Kasumi-1 (cell line): ENCODE measurements at places on chromosomes 13 and 19.

GRCh38 chr13:51148952-51149573 is 38.0 kb upstream of the C13orf42 start:
- DNase-seq, result peak; percentile 44

DNA sequence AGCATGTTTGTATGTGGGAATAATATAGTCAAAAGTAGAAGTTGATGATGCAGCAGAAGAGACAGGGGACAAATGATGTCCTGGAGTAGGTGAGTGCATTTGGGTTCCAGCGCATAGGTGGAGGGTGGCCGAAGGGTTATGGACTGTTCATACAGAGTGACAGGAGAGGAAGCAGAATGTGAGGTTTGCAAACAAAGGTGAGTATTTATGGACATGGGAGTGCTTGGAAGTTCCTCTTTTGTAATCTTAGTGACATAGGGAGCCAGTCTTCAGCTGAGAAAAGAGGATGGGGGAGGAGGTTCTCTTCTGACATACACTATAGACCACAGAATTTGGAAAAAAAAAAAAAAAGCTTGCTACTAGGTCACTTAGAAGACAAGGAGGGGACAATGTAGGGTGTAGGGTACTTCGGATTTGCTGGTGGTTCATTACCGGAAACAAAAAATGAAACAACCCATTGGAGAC is 331.6 kb downstream of the DLEU7 start:
- peak; percentile 90 for DNase-seq

DNA sequence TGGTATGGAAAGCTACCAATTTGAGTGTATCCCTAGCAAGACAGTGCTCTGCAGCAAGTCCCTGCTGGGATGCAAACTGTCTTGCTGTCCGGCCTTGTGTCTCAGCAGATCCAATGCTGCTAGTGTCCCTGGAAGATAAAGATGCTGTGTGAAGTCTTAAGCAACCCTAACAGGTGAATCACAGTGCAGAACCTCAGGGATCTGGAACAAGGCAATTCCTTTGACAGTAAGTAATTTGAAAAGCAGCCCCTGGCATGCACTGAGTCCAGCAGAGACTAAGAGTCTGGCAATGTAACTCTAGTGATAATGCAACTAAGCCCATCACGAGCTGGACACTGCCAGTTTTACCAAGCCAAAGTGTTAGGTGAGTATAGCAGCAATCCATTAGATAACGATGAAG is 1.7 kb upstream of the UCHL3 start:
- no peak for DNase-seq

DNA sequence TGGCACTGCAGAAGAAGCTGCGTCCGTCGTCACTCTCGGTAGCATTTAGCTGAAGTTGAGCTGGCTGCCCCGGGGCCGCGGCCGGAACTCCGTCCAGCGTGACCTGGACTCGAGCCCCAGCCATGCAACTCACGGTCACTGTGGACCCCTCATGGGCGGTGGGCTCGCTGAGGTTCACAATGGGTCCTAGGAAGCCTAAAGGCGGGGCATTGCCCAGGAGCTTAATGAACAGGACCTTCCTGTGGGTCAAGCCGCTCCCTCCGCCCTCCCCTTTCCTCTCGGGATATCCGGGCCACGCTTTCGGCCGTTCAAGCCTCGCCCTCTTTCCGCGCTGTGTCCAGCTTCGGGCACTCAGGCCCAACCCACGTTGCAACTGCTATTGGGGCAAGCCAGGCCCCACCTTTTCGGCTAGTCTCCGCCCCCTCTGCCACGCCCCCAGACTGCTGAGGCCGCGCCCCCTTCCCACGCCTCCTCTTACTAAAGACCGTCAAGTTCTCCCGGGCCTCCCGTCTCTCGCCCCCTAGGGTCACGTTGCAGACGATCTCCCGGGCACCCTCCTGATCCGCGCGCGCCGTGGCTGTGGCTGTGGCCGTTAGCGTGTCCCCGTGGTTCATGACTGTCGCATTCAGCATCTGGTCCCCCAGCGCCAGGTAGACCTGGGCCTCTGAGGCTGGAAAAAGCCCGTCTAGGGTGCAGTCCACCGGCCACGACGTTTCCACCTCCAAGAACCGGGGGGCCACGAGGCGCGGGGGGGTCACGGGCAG is 1.4 kb upstream of the RAVER1 start:
- peak; percentile 11 for DNase-seq

DNA sequence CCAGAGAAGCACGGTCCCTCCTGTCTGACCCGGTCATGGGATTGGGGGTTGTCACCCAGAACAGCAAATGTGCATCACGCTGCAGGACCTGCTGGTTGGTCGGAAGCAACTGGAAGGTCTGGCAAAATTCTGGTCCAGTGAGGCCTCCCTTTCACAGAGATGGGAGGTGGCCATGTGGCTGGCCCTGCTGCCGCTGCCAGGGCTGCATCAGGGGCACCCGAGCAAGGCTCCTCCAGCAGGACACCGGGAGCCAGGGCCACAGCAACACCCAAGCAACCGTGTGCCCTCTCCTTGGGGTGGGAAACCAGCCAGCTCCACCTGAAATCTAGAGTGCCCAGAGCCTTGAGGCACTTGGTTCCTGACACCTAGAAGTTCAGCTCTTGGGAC is 11.5 kb upstream of the GAS6 start:
- no peak for DNase-seq

DNA sequence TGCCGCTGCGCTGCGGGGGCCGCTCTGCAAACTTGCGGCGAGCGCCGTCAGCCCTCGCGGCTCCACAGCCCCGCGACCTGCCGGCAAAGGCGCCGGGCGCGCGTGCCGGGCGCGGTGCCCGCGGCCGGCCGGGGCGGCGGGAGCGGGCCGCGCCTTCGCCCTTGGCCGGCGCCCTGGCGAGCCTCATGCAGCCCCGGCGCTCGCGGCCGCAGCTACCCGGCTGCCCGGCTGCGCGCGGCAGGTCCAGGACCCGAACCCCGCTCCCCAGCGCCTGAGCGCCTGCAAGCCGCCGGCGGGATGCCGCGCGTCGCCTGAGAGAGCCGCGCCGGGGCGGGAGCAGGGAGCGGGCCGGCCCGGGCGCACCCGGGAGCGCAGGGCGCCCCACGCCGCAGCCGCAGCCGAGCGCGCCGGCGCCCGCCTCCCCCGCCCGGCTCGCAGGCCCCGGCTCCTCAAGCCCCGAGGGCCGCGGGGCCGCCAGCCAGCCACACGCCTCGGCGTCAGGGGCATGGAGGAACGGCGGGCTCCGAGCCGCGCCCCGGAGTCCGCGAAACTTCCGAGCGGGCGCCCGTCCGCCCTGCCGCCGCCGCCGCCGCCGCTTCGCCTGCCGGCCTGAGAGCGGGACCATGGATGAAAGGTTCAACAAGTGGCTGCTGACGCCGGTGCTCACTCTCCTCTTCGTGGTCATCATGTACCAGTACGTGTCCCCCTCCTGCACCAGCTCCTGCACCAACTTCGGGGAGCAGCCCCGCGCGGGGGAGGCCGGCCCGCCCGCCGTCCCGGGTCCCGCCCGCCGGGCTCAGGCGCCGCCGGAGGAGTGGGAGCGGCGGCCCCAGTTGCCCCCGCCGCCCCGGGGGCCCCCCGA is 564 bp downstream of the HS6ST3 start:
- DNase-seq, result no peak

GRCh38 chr13:30388406-30389283 is 33.6 kb upstream of the UBE2L5 start:
- DNase-seq, result no peak

- DNase-seq, result no peak
Measured at GRCh38 chr13:69809152-69809551, 298.5 kb upstream of the ATXN8OS start.

DNA sequence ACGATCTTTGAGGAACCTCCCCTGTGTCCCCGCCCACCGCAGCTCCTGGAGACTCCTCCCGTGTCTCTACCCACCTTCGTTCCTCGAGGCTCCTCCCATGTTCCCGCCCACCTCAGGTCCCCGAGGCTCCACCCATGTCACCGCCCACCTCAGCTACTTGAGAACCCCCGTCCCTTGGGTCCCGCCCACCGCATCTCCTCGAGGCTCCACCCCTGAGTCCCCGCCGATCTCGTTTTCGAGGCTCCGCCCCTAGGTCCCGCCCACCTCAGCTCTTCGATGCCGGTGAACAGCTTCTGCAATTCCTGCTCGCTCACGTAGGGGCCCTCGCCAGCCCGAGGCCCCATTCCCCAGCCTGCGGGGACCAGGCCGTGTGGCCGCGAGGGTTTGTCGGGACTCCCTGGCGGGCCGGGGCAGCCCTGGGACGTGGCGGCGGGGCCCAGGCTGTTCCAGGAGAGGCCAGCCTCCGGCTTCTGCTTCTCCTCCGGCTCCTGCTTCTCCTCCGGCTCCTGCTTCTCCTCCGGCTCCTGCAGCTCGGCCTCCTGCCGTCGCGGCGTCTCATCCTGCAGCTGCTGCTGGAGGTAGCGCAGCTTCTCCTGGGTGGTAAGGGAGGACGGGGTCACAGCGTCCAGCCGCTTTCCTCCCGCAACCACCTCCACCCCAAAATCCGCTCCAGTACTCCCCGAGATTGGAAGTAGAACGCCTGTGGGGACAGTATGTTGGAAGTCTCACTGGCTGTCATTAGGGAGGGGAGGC is 16.7 kb downstream of the TSKS start:
- DNase-seq, result no peak

GRCh38 chr19:19145281-19145680 is 7.0 kb upstream of the TMEM161A start:
- DNase-seq, result no peak

GRCh38 chr13:59730026-59730425 is 433.7 kb downstream of the DIAPH3 start:
- DNase-seq, result no peak

- DNase-seq, result no peak
Measured at GRCh38 chr19:45161738-45162607, 1.2 kb upstream of the NKPD1 start.

GRCh38 chr13:32473650-32474049 is 45.7 kb upstream of the N4BP2L1 start:
- DNase-seq, result no peak

GRCh38 chr19:41528106-41528505 is 47.9 kb upstream of the CEACAM21 start:
- DNase-seq, result peak; percentile 60

DNA sequence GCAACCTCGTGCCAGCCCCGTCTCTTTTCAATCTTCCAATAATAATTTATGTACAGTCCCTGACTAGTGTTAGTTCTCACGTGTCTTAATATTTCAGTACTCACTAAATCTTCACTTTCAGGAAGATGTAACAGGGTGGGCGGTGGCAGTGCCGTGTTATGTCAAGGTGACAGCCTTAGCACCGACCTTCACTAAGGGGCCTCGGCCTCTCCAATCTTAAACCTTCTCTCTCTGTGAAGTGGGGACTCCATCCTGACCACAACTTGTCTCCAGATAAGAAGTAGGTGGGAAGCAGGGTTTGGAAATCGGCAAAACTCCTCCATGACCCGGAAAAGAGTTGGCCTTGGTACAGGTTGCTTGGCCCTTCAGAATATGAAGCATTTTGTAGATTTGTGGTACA is 1.8 kb downstream of the RPS19 start:
- DNase-seq, result no peak

DNA sequence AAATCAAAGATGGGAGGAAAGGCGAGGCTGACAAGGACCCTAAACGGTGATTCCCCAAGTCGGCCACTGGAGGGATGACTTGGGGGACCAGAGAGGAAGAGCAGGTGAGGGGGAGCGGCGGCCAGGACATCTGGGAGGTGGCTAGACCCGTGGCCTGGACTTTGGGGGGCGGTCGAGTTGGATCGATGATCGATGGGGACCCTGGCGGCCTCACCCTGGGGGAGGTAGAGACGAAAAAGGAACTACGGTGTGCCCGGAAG is 7.7 kb upstream of the CIRBP start:
- DNase-seq, result no peak

- no peak for DNase-seq
Measured at GRCh38 chr19:33620611-33621010, 1.1 kb upstream of the CHST8 start.

GRCh38 chr19:39968789-39969188 is 2.2 kb upstream of the PSMC4 start:
- DNase-seq, result no peak

DNA sequence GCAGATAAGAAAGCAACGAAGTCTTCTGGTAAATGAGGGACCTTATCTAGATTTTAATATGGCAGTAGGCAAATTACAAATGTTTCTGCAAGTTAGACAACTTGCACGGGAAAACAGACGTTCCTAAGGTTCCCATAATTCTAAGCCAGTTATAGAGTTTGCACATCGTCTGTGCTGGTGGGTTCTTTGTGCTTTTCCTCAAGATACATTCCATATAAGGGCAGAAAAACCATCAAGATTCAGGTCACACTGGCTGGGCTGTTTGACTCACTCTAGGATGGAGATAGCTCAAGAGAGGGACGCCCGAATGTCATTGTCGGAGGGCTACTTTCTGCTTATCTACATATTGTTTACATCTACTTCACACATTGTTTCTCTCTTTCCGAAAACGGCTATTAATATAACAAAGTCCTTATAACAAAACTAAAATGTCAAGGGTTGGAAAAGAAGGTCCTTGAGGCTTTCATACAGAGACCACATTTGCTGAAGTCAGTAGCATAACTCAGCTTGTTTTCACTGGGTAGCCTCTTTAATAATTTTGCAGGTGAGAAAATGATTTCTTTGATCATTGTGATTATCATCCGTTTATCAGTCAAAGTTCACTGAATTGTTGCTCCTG is 44.4 kb downstream of the SOX1 start:
- DNase-seq, result no peak
